ENCODE measurements at places on chromosomes 11 and 22. TPM values are rescaled to one million over a fixed set of nuclear protein-coding genes. Genes with fewer than 3 reads are reported as not detected.

PGA5 gene
- polyA plus RNA-seq, result 0.09 TPM

KREMEN1 gene
- 8.8 TPM for polyA plus RNA-seq

SERHL2 gene
- 2.6 TPM for polyA plus RNA-seq

JAML gene
- polyA plus RNA-seq, result 34.4 TPM

GRM5 gene
- polyA plus RNA-seq, result 0.02 TPM

Data from lung (tissue), 17 donors.